ENCODE measurements at places on chromosomes 3 and 15.

DNA sequence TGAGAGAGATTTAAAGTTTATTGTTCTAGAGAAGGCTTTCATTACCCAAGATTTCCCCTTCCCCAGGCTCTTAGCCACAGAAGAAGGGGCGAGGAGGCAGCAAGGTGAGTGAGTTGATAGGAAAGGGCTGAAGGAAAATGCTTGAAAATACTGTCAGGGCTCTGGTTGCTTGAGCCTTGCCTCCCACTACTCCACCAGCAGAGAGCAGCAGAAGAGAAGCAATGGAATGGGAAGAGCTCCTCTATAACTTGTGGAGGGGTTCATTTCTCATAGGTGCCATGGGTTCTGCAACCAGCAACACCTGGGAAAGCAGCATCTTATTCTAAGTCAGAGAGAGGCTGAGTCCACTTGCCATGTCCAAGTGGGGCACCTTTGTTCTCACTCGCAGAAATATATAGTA lies 184.0 kb upstream of the CNTN6 start:
- DNase-seq: no peak

DNA sequence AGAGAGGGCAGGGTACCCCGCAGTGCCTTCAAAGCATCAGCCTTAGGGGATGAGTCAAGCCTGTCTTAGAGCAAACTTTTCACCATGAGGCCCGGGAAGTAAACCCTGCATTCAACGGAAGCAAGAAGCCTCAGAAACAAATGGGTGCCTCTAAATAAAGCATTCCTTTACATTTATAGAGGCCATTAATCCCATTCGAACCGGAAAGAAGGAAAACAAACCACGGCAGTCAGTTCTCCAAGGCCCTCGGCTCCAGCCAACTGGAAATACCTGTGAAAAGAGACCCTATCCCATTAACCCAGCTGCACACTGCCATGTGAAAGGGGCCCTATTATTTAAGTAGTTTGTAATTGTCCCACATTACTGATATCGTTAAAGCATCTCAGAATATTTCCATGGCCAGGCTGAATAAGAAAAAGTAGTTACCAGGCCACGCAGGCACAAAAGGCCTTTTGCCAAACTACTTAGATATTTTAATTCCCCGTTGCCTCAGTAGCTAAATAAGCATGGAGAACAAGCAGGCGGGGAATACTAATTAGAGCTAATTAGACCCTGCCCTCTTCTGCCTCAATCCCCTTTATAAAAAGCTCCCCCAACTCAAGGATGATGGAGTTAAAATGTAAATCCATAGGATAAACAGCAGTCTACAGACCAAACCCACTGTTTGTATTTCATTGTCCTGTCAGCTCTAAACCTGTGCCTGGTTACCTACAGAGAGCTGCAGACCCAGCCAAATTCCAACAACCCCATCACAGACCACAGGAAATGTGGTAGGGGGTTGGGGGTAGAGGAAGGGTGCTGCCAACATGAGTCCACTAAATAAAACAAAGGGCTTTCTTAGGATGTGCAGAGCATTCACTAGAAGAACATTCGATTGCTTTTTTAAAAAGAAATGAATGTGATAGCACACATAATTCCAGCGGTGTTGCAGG lies 4.1 kb downstream of the ITGB5 start:
- no peak for DNase-seq

DNA sequence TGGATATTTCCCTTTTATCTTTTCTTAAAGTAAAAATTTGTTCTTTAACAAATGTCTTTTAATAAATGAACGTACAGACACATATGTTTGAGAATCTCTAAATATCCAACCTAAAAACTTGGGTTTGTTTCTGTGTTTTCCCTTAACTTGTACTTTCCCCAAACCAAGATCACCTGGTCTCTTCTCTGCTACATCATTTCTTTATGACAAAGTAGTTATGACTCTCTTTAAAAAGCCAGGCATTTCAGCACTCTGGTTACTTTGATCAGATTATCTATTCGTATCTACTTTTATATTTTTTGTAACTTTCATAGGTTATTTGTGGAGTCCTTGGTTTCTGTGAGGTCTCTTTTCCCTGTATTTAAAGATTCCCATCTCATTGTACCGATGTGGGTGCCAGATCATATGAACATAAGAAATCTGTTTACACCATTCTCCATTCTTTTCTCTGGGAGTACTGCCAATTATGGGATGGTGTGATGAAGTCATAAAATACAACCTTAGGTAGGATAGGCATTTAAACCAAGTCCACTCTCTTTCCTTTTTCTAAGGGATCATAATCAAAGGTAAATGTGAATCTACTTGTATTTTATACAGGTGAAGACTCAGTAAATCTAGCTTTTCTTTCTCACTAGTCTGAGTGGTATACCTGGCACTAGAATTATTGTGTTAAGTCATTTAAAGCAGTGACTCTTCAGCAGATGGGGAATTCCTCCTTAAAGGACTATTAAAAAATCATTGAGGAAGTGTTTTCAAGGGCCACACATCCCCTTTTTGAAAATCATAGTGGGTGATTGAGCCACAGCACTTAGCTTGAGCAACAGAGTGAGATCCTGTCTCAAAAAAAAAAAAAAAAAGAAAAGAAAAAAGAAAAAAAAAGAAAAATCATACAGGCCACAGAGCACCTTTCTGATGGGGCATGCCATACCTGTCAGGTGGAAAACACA lies 12.4 kb upstream of the NFKBIZ start:
- DNase-seq: no peak

GRCh38 chr15:93333796-93334195 lies 244.8 kb upstream of the RGMA start:
- DNase-seq: no peak

DNA sequence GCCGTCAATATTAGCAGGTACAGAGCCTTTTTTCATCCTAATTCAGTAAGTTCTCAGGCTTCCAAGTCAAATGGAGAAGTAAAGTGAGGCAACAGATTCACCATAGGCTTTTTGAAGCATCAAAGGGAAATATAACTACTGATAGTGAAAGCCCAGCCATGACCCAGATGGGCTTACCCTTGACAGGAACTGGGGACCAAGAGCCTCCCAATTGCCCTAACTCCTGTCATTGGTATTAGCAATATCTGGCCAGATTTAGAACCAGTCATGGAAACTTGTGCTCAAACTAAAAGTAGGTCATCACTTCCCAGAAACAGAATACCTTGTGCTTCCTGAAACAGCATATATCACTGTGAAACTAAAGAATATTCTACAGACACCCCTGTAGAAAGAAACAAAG lies 33.0 kb downstream of the NME9 start:
- no peak for DNase-seq

- no peak for DNase-seq
Measured at GRCh38 chr3:129365296-129366136, 62.9 kb downstream of the EFCAB12 start.

- no peak for DNase-seq
Measured at GRCh38 chr15:89851673-89852341, 37.2 kb upstream of the ANPEP start.

DNA sequence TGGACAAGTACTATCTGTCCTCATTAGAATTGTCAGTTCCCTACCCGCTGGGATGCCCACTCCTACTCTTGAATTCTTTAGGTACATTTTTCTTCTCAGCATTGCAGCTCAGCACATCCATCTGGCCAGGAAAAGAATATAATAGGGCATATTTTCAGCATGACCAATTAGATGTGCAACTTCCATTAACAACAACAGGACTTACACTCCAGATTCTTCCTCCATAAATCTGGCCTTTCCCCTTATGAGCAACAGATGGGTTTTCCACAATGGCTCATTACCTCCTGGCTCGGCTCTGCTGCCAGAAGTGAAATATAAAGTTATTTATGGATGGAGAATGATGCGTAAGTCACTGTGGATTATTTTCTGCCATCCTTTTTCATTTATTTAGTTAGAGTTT lies 443.8 kb upstream of the TGFBR2 start:
- DNase-seq: no peak

- no peak for DNase-seq
Measured at GRCh38 chr15:79858469-79858868, 38.3 kb downstream of the MTHFS start.

Measured in CD4-positive, alpha-beta T cell treated with Interleukin-21 for 1 hour (primary cell).